ENCODE measurements at places on chromosomes 12 and 14.

- no peak for DNase-seq
These were observed 84.8 kb upstream of the LRFN5 start for GRCh38 chr14:41521891-41522290.

DNA sequence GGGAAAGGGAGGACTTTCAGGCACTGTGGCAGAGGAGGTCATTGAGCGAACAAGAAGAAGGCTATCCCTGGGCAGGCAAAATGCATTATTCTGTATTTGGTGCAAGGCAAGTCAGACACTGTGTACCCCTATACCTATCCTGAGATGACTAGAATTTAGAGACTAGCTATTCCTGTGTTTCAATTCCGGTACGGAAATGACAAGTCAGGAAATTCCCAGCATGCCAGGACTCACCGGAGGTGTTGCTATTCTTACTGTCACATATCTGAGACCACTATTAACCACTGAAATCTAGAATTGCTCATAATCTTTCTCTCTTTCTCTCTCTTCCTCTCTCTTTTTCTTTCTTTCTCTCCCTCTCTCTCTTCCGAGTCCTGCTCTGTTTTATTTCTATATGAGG, 297.1 kb downstream of the PDZRN4 start:
- no peak for DNase-seq

GRCh38 chr14:69953266-69953915, 74.2 kb downstream of the SMOC1 start:
- no peak for DNase-seq

DNA sequence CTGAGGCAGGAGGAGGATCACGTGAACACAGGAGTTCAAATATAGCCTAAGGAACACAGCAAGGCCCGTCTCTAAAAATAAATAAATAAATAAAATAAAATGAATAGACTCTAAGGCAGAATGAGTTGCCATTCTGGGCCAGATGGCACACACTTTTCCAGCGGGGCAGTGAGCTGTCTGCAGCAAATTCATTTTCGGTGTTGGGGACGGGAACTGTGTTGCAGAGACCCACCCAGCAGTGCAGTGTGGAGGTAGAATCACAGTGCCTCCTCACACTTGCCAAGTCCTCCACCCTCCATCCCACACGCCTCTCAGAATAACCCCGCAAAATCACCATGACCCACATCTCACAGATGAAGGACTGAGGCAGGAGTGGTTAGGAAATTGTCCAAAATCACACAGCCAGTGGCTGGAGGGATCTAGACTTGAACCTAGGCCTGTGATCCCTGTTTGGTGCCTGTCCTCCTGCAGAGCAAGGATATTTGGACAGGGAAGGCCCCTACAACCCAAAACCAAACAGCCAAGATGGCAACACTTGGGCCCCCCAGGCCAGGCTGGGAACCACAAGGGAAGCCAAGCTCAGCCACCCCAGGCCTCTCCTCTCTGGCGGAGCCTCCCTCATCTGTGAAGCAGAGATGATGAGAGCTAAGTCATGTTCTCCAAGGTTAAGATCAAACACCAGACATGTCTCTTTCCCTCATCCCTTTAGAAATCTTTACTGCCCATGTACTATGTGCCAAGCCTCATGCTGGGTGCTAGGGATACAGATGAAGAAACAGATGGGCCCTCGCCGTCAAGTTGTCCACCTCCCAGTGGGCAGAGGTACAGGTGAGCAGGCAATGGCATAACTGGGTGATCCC, 152.7 kb downstream of the DPF3 start:
- no peak for DNase-seq

- DNase-seq: peak; percentile 89
These were observed 58.6 kb downstream of the SLC38A1 start for GRCh38 chr12:46209914-46210872.

DNA sequence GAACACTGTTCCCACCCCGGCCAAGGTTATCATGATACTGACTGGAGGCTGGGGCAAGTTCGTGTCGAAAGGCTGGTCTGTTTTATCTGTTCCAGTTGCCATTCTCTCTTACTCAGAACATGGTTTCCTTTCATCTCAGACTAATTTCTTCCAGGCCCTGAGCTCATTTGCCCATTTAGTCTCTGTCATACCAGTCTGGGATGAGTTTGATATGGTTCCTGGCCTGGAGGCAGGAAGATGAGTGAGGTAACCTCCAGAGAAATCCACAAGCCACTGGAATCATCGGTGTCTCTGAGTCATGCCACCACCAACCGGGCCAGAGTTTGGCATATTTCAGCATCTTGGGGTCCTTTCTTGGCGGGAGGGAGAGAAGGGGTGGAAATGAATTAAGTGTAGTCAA, 114.7 kb downstream of the NTF3 start:
- DNase-seq: no peak

- peak; percentile 62 for DNase-seq
These were observed 73.6 kb downstream of the TESC start for GRCh38 chr12:117025481-117026151.

DNA sequence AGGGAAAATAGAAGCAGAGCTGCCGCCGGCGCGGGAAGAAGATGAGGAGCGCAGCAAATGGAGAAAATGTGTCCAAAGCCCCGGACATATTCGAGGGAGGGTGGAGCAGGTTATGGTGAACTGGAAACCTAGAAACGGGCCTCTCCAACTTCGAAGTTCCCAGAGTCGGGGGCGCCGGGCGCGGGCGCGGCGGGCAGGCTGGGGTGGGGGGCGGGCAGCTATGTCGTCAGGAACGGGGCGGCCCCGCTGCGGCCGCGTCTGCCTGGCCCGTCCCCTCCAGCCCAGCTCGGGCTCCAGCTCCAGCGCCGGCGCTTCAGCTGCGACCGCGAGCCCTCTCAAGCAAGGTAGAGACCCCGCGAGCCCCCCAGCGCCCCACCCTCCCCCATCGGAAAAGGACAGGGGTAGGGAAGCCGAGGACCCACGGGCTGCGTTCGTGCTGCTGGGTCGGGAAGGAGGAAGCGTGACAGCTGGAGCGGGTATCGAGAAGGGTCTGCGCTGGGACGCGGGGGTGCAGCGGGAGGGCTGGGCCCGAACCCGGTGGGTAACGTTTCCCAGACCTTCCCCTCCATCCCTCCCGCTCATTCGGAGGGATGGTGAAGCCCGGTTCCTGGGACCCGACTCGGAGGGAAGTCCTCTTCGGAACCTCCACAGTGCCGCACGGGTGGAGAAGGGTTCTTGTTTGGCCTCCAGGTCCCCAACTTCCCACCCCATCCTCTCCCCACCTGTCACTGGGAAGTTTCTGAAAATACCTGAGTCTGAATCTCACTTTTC, 1.0 kb downstream of the DGKA start:
- DNase-seq: no peak

DNA sequence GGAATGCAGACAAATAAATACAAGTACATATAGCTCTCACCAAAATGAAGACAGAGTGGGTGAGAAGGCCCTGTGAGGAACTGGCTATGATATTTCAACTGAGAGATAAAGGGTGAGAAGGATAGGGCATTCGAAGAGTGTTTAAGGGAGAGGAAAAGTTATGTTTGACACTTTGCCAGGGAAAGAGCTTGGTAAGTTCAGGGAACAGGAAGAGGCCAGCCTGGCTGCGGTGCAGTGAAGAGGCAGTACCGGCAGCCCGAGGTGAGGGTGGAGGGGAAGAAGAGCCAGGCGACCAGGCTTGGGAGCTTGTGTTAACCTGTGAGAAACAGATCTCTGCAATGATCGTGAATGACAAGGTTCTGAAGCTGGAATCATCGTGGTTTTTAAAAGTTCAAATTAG, 84.7 kb upstream of the RFX4 start:
- DNase-seq: no peak

- DNase-seq: no peak
These were observed 32.3 kb downstream of the NINJ2 start for GRCh38 chr12:630656-631632.

GRCh38 chr12:47886510-47887240, 18.1 kb downstream of the VDR start:
- no peak for DNase-seq

- DNase-seq: no peak
These were observed 146.8 kb downstream of the TTLL5 start for GRCh38 chr14:75807667-75808360.

DNA sequence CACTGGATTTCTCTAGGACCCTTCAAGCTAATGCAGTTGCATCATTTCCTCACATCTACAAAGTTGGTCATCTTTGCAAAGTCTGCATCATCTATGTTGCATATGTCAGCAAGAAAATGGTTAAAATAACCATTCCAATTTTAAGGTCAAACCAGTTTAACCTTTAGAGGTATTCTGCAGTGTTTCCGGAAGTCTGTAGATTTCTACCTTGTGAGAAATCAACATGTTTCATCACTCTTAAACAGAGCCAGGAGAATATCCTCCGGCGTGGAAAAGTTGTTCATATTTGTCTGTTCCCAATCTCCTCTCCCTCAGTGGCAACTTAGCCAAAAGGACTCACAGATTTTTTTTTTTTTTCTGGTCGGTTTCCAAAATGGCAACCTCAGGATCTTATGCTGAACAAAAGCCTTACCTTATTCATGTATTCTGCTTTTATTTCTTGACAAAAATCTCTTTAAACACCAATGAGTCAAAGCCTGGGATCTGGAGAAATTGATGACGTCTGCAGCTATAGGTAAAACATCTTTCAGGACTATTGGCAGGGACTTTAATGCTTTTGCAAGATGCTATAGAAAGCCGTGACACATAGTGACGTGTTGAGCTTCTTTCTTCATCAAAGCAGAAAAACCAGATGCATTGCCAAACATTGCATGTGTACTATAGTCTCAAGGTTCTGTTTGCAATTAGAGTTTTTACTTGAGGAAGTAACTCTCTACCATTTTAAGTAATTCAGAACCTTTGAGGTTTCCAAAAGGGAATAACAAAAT, 16.0 kb upstream of the CDK17 start:
- no peak for DNase-seq

- no peak for DNase-seq
These were observed 6.1 kb downstream of the SPRING1 start for GRCh38 chr12:116731801-116732200.

DNA sequence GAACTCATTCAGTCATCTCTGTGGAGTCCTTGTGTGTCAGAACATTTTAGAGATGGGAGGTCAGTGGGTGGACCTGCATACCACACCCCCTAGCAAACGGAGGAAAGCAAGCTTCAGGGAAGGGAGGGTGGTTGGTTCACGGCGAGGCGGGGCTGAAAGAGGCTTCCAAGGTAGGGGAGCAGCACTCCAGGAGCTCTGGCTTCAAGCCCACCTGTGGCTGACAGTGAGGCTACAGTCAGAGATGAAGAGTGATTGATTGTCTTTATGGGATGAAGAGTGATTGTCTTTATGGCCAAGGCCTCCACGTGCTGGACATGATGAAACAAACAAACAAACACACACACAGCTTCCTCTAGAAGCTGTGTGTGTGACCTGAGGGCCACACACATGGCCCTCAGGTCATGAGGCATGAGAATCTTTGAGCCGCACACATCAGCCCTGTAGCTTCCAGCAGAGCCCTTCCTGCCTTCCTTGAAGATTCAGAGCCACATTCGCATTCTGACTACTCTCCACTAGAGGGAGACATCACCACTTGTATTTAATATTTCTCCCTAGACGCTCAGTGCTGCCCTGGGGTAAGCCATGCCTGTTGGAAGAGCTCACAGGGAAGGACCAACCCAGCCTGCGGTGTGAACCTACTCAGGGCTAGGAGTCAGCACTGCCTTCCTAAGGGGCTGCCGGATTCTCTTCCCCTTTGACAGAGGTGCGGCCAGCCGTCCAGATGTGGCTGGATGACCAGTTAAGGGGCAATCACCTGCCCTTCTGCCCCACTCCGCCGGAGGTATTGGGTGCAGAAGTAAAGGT, 54.4 kb upstream of the KCNA1 start:
- DNase-seq: peak; percentile 17

GRCh38 chr12:128008341-128008740, 258.6 kb upstream of the TMEM132C start:
- DNase-seq: no peak

- no peak for DNase-seq
These were observed 12.5 kb upstream of the AVPR1A start for GRCh38 chr12:63163541-63163940.

DNA sequence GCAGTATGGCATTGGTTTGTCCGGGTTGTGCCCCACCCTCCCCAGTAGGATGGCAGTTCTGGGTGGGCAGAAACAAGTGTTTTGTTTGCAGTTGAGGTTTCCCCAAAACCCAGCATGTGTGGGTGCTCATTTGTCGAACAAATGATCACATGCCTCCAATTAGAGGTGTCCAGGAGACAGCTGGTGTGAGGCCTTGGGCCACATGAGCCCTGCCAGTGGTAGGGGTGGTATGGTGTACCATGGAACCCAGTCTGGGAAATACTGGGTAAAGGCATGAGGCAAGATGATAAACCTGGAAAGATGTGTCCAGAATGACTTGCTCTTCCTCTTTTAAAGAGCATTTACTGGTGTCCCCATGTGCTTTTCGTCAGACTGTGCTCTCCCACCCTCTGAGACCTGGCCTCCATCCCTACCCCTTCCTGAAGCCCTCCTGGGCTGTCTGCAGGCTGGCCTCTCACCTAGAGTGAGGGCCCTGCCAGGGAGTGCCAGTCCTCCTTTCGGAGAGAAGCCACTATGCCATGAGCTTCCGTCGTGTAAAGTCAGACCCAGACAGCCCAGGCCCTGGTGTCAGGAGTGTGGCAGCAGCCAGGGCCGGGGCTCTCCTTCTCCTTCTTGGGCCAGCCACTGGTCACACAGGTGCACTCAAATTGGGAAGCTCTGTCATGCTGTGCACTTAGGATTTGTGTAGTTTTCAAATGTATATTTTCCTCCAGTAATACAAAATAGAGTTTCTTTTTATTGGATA, 17.6 kb downstream of the ANKRD9 start:
- DNase-seq: no peak

GRCh38 chr12:91417650-91418049, 235.0 kb upstream of the DCN start:
- no peak for DNase-seq

GRCh38 chr12:5756338-5756842, 188.7 kb downstream of the ANO2 start:
- DNase-seq: no peak

DNA sequence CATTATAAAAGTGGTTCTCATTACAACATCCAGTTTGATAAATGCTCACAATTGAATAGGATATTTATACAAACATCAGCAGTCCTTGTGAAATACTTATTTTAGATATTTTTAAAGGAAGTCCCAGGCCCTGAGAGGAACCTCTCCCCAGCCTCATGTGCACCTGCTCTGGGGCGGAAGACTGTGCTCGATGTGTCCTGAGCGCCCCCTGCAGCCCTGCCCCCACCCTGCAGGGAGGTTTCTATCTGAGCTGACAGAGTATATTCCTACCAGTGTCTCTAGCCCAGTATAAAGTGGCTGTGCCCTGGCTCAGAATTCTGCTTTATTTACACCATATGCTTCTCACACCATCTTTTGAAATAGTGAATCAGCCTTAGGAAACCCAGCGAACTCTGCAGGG, 1349.1 kb downstream of the TMEM121 start:
- no peak for DNase-seq

GRCh38 chr12:105548626-105549025, 218.1 kb downstream of the C12orf75 start:
- no peak for DNase-seq

DNA sequence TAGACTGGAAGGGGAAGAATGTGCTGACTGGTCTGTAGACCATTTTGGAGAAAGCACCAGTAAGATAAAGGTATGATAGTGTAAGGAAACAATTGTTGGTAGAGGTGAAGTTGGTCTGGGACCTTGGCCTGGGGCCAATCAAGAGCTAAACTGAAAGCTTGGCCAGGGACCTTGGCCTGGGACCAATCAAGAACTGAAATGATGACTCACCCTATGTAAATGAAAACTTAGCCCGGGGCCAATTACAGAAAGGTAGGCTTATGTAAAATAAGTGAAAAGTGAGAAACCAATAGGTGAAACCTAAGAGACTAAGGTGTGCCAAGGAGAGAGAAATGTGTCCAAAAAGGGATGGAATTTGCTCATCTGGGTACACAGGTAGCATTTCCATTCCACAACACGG, 776.0 kb downstream of the C12orf50 start:
- no peak for DNase-seq

Measured in NCI-H187 (cell line).